Effector memory CD4-positive, alpha-beta T cell (primary cell): ENCODE measurements at places on chromosomes 3 and 15.

GRCh38 chr3:32303977-32304881, 65.7 kb downstream of the CMTM8 start:
- DNase-seq: no peak

- DNase-seq: no peak
Measured at GRCh38 chr3:165827883-165828282, 9.3 kb downstream of the BCHE start.

- DNase-seq: no peak
Measured at GRCh38 chr15:46766021-46766420, 951.3 kb upstream of the SEMA6D start.

DNA sequence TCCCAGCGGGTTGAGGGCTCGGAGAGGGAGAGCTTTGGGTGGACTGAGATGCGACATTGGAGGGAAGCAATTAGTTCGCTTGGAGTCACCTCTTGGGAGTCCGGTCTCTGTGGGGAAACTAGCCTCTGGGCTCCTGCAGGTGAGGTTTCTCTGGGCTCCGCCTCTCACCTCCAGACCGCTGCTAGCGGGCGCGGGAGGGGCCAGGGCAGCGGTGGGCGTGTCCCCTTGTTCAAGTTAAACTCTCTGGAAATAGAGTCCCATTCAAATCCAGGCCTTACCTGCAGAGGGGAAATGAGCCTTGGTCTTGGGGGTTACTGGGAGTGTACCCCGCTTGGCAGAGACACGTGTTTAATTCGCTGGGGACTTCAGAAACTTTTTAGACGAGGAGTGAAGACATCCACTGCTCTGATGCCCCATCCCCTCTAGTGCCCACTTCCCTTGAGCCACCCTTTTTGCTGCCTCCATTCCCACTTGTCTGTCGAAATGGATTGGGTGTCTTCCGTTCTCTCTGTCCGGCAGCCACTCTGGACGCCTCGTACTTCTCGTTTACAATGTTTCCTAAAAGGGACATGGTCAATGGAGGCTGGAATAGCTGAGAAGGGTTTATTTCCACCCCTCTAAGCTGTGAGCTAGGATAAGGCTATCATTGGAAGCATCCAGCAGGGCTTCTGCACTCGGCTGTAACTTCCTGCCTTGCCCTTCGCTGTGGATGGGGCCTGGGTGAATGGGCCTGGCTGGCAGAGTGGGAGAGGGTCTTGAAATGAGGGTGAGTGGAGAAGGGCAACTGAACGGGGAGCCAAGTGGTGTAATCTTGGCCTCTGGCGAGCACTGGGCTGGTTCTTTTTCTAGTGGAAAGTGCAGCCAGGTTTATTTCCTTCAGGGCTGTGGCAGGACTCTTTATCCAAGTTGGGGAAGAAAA, 1.1 kb downstream of the MITF start:
- DNase-seq: no peak

DNA sequence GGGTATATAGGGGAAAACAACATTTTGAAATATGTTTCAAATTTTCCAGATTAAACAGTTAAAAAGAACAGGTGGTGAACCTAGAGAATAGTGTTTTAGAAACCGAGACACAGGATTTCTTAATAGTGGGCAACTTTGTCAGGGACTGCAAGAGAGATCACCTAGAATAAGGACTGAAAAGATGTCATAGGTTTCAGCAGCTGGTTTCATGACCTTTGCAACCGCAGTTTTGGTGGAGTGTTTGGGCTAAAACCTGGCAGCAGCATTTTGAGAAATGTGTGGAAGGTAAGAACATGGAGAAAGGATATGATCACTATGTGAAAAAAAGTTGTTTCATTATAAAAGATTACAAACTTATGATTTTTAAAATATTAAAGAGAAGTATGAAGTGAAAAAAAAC, 34.9 kb downstream of the PRKCI start:
- DNase-seq: no peak

DNA sequence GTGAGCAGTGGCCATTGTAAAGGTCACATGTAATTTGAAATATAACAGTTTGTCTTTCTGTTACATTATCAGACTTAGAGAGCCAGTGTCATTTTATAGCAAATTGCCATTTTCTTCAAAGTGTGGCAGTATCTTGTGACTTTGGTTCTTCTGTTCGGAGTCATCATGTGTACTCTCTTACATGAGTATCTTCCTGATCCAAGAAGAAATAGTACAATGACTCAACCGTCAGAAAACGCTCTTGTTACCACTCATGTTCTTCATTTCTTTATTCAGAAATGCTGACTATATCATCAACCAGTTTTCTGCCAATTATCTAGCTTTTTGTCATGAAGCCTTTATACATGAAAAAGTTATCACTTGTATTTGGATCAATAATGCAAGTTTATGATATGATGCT, 93.6 kb upstream of the CGNL1 start:
- DNase-seq: no peak

GRCh38 chr3:69542089-69542804, 156.4 kb upstream of the FRMD4B start:
- DNase-seq: no peak

DNA sequence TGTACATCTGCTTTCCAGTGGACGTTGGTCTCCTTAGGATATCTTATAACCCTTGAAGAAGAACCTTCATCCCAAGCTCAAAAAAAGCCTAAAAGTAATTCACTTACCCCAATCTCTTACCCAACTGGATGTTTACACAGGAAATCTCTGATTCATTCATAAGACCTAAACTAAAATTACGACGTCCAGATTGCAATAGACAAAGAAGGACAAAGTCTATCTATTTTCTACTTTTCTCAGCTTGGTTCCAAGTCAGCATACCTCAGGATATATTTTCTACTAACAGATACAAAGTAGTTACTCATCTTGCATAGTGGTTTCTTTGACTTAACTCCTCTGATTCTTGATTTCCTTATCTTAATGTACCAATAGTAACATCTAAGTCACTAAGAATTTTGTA, 669.9 kb downstream of the OTOL1 start:
- no peak for DNase-seq

- no peak for DNase-seq
Measured at GRCh38 chr3:12462159-12462947, 21.9 kb upstream of the TSEN2 start.

GRCh38 chr3:148005456-148005855, 596.3 kb downstream of the ZIC1 start:
- no peak for DNase-seq

GRCh38 chr3:18208091-18208490, 217.0 kb downstream of the SATB1 start:
- DNase-seq: no peak

GRCh38 chr15:64975390-64975789, 14.3 kb downstream of the SPG21 start:
- no peak for DNase-seq

DNA sequence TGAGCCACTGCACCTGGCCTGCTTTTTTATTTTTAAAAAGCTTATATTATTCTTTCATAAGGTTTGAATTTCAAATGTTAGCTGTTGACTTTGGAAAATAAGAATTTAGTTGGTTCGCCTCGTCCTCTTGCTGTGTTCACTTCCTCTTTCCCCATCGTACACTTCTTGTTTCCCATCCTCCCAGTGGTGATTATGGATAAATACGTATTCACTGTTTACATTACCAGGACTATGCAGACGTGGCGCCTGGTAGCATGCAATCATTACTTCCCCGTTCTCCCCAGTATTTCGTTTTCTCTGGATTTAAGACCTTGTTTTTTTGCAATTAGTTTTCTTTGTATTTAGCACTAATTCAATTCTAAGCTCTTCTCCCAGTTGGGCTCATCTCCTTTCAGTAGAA, 70.1 kb downstream of the LMLN start:
- no peak for DNase-seq

- no peak for DNase-seq
Measured at GRCh38 chr3:14162178-14162577, 16.2 kb downstream of the XPC start.

DNA sequence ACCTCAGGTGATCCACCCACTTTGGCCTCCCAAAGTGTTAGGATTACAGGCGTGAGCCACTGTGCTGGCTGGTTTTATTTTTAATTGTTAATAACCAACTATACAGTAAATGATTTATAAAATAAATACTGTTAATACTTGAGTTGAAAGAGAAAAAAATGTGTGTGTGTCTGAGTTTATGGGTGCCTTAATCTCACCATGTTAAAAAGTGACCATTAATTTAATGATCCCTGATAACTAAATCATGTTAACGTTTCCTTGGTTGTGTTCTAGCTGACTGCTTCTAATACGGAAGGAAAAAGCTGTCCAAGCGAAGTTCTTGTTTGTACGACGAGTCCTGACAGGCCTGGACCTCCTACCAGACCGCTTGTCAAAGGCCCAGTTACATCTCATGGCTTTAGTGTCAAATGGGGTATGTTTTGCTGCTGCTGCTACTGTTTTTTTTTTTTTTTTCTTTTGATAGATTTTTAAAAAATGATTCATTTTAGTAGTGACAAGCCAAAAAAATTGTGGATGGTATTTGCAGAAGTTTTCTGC, 113.5 kb downstream of the GHSR start:
- DNase-seq: no peak

DNA sequence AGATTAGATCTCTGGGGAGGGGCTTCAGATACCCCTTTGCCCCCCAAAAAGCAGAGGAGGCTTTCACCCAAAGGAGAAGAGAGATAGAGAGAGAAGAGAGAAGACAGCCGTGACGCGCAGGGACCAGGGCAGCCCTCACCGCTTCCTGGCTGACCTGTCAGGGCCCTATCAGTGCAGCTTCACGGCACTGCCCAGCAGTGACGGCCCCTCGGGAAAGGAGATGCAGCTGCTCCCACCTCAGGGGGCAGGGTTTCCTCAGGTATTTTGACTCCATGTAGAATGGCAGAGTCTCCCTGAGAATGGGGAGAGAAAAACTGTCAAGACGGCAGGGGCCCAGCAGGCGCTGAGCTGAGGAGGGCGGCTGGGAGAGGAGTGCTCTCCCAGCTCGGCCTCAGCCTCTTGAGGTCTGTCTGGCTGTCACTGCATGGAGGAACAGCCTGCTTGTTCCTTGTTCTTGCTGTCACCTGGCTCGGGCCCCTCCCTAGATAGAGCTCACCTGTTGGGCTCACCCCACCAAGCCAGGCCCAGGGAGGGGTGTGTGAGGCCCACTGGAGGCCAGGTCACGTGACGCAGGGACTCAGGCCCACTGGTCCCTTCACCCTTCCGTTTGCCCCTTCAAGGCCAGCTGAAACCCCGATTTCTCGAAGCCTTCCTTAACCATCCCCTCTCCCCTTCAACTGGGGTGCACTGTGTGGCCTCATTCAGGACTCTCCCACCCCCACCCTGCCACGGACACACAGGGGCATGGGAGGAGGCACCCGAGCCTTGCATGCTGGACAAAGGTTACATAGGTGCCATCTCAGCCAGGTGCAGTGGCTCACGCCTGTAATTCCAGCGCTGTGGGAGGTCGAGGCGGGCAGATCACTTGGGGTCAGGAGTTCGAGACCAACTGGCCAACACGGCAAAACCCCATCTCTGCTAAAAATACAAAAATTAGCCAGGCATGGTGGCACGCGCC, 28.2 kb downstream of the LOXL1 start:
- no peak for DNase-seq

DNA sequence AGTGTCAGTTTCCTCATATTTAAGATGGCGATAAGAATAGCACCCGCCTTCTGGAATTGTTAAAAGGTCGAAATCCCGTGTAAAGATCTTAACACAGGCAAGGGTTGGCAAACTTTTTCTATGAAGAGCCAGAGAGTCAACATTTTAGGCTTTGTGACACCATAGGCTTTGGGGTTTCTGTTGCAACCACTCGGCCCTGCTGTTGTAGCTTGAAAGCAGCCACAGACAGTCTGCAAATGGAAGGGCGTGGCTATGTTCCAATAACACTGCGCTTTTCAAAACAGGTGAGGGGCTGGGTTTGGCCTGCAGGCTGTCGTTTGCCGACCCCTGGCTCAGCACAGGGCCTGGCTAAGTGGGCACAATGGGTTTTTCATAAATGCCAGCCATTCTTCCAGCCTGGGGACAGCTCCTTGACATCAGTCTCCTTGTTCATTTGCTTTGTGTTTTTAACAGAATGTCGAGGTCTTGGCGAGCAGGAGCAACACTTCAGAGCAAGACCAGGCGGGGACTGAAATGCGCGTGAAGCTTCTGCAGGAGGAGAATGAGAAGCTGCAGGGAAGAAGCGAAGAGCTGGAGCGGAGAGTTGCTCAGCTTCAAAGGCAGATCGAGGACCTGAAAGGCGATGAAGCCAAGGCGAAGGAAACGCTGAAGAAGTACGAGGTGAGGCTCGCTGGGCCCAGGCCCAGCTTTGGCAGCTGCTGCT, 75.2 kb upstream of the MYZAP start:
- DNase-seq: no peak

GRCh38 chr15:24318981-24319380, 356.6 kb upstream of the NPAP1 start:
- DNase-seq: no peak

DNA sequence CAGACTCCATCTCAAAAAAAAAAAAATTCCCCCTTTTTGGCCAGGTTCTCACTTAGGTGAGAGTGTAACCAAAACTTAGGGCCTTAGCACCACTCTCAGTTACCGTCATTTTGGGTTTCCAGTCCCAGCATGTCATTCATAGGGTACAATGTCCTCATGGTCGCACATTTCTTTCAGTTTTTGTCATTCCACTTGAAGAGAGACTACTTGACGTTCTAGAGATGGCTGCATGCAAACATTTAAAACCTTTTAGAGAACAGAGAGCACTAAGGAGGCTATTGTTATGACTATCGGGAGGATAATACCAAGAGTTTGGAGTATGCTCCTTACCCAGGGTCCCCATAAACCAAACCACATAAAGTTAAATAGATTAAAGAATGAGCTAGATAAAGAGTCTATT, 37.9 kb upstream of the THUMPD3 start:
- no peak for DNase-seq

GRCh38 chr15:87743562-87743961, 513.0 kb downstream of the NTRK3 start:
- no peak for DNase-seq

- DNase-seq: no peak
Measured at GRCh38 chr3:36709826-36710365, 54.5 kb downstream of the DCLK3 start.
